ENCODE measurements at places on chromosomes 11 and 22.
A peak's percentile ranks its signal among the peaks of the same experiment; 100 is the strongest.

- no peak for DNase-seq
Measured at GRCh38 chr22:42214633-42215415, 55.6 kb downstream of the TCF20 start.

DNA sequence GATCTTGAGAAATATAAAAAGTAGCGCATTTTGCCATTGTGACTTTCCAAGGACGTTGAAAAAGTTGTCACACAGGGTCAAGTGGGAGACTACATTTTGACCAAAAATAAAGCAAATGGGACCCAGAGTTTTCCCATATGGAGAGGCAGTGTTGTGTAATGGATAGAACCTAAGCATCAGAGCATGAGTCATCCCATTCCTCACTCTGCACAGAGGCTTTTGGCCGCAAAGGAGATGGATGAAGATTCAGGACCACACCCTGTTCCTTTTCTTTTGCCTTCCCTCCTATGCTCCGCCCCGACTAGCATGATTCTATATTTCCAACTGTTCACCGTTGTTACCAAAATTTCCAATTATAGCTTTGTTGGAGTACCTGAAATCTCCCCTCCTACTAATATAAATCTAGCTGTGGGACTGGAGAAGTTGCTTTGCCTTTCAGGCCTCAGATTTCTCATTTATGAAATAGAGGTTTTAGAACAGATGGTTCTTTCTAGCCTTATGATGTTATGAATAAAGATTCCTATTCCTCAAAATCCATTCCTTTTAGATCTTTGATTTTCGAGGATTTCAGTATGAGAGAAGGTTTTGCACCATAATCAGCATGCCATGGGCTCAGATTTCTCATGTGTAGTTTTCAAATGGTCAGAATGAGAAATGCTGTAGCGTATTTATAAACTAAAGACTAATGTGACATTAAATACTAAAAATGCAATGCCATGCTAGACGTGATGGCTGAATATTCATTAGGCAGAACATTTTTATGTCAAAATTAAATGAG, 921.9 kb upstream of the TENM4 start:
- DNase-seq = no peak

- no peak for DNase-seq
Measured at GRCh38 chr11:68090706-68091105, 30.5 kb downstream of the CHKA start.

DNA sequence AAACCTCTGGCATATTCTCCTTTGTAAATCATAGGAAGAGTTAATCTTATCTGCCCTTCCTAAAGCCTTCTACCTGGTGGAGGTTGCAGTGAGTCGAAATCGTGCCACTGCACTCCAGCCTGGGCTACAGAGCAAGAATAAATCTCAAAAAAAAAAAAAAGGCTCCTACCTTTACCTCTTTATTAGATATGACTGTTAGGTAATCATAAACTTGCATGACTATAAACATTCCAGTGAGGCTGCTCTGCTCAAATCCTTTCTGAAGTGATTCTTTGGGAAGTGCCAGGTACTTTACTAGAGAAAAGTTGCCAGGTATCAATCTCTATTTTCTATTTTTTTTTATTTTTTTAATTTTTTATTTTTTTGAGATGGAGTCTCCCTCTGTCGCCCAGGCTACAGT, 59.6 kb downstream of the MPPED2 start:
- no peak for DNase-seq

GRCh38 chr22:45968751-45969413, 8.1 kb downstream of the WNT7B start:
- no peak for DNase-seq

DNA sequence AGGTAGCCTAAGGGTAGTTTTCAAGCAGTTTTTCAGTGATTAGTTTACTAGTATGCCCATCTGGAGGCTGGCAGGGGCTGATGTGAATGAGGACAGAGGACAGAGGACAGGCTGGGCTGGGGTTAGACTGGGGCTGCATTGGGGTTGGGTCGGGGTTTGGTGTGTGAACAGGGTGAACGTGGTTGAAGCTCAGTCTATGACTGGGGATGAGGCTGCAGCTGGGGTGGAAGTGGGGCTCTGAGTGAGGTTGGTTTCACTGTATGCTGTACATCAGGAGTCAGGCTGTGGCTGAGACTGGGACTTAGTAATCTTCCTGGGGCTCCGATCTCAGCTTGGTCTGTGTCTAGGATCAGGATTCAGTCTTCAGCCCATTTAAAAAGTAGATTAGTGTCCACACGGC, 451 bp downstream of the OR51E1 start:
- no peak for DNase-seq

DNA sequence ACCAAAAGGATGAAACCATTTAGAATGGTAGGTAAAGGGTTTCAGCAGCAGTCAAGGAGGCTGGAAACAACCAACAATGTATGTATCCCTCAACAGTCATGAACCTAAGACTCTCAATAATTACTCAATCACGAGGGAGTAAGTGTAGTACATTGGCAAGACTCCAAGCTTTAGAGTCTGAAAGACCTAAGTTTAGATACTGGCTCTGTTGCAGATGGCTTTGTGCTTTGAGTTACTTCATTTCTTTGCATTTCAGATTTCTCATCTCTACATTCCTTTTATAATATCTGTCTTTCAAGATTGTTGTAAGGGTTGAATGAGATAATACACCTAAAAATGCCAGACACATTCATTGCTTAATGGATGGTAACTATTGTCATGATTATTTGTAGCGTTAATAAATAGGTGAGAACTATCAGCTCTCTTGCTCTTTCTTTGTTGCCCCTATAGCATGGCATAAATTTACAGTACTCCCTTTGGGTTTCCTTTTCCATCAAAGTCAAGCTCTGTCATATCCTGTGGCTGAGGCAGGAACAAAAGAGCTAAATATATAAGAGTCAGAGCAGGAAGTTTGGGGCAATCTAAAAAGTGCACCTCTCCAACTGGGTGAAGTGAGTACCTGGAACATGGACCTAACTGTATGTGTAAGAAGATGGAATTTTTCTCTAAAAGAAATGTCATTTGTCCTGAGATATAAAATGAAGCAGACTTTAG, 228.2 kb upstream of the ZC3H12C start:
- DNase-seq = no peak

DNA sequence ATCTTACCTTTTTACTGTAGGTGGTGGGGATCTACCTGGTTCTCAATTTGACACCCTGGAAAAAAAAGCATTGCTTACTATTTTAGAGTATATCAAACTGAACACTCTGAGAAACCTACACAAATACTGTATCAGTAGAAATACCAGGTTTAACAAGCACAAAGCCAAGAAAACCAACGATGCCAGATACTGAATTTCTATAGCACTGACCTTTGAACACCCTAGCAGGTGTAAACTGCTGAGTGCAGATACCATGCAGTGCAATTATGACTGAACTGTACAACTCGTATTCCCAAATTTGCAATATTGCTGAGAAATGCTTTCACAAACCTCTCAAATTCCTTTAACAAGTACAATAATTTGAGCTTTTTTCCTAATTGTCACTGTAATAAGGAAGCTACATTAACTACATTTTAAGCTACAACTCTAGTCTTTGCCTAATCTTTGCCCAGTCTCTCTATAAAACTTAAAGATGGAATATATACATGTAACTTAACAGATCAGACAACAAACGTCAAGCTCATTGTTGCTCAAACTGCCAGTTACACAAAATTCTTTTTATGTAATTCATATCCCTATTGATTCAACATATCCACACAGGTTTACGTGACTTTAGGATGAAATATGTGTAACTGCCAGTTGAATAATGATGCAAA, 8.9 kb downstream of the TAF1D start:
- no peak for DNase-seq

GRCh38 chr11:92556431-92556830, 331.8 kb downstream of the FAT3 start:
- no peak for DNase-seq

DNA sequence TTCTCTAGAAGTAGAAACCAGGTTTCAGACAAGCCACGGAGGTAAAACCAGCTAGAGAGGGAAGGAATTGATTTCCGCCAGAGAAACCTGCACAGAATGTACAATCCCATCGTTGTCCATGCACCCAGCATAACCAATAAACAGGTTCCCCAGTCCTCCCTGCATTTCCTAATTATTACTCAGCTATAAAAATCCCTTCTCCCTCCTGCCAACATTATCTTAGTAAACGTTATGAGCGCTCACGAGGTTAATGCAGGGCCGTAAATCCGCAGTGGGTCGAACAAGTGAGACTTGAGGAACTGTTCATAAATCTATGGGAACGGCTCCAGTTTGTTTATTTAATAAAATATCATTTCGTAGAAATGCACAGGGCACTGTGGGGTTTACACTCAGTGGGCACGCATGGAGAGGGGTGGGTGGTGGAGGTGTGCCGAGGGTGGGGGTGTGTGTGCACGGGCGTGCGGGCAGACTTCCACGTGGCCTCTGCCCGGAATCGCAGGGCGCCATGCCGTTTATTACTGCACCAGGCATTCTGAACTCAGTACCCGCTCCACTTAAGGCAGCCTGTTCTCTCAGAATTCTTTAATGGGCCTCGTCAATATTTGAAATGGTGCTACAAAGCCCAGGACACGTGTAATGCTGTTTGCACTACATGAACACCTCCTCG, 257.3 kb downstream of the MIAT start:
- no peak for DNase-seq

- DNase-seq = no peak
Measured at GRCh38 chr11:130413405-130414106, 14.9 kb downstream of the ADAMTS8 start.

- no peak for DNase-seq
Measured at GRCh38 chr11:79314906-79315689, 125.7 kb downstream of the TENM4 start.

DNA sequence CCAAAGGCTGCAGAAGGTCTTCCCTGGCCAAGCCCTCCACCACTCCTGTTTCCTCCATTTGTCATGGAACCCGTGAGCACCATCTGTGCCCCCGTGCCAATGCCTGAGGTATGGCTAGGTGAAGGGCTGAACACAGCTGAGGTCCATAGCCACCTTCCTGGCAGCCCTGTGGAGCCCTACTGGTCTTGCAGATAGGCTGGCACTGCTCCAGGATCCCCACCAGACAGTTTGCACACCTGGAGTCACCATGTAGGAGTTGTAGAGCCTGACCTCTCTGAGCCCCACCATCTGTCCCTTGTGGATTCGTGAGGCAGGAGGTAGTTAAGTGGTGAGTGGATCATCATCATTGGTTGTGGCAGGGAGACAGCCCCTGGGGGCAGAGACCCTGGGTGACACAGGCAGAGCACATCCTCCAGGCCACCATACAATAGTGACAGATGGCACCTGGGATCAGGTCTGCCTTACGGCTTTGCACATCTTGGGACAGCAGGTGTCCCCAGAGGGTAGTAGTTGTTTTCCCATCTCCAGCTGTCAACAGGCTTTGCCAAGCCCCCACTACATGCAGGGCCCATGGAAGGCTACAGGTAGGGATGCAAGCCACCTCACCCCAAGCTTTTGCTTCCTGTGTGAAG, 52.5 kb upstream of the SUSD2 start:
- DNase-seq = no peak

DNA sequence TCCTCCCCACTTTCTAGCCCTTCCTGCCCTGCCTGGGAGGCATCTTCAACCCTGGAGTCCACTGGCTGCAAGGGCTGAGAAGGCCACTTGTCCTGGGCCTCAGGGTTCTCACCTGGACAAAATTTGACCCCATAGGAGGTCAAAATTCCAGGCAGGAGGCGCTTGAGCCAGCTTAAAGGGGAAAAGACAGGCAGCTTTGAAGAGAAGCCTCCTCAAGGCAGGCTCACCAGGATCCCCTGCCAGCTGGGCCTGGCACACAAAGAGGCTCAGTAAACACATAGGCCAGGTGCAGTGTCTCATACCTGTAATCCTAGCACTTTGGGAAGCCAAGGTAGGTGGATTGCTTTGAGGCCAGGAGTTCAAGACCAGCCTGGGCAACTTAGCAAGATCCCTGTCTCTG, 53.0 kb upstream of the MPEG1 start:
- DNase-seq = no peak

DNA sequence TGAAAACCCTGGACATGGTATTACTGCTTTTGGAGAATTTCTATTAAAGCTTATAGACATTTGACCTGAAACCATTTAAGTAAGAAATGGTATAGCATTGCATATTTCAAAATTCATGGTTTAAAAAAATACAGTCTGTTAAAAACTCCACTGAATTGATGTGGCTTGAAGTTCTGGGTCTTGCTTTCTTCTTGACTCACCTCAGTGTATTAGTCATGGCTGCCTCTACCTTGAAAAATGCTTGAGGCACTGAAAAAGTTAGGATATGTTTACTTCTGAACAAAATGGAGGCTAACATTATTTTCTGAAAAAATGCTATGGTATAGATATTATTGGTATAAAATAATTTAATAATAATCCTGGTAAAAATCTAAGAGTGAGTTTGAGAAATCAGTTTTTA, 349.2 kb downstream of the AASDHPPT start:
- no peak for DNase-seq

GRCh38 chr11:78023426-78023825, 350 bp upstream of the KCTD14 start:
- DNase-seq = no peak

DNA sequence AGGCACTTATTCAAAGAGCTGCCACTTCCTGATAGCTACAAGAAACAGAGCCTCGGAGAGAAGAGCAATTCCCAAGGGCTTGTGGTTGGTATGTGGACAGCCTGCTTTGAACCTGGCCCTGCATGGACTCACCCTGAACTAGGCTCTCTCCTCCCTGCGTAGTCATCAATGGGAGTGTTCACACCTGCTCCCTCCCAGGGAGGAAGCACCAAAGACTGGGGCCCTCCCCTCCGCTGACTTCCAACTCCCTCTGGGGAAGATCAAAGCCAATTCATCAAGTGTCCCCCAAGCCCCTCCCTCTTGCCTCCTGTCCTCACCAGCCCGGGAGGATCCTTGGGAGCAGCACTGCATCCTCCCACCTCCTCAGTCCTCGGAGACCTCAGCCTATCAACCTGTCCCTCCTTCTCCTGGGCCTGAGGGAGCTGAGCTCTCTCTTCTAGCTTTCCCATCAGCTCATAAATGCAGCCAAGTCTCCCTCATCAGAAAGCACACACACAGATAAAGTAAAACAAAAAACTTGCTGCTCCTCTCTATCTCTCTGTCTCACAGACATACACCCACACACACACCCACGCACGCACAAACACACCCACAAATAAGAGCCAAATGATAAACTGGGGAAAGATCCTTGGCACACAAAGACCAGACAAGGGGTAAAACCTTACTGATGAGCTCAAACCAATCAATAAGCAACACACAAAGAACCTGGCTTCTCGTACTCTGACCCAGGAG, 3.3 kb downstream of the A4GALT start:
- no peak for DNase-seq

- DNase-seq = no peak
Measured at GRCh38 chr11:17743808-17744119, 9.2 kb downstream of the KCNC1 start.

GRCh38 chr11:14582793-14583192, 60.8 kb upstream of the PDE3B start:
- no peak for DNase-seq

GRCh38 chr11:34174412-34175041, 69.1 kb downstream of the NAT10 start:
- peak; percentile 52 for DNase-seq

DNA sequence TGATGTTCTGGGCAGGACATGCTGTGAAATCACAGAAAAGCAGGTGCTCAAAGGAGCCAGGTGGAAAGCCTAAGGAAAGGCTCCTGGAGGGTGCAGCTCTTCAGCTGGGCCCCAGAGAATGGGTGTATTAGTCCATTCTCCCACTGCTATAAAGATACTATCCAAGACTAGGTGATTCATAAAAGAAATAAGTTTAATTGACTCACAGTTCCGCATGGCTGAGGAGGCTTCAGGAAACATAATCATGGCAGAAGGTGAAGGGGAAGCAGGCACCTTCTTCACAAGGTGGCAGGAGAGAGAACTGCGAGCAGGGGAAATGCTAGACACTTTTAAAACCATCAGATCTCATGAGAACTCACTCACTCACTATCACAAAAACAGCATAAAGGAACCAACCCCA, 43.1 kb upstream of the DEUP1 start:
- no peak for DNase-seq

GRCh38 chr11:83249972-83250593, 36.1 kb downstream of the CCDC90B start:
- DNase-seq = peak; percentile 2
